ENCODE measurements at places on chromosomes 12 and 14.
A peak's percentile ranks its signal among the peaks of the same experiment; 100 is the strongest.

GRCh38 chr12:104147346-104147745 lies 9.3 kb upstream of the NFYB start:
- no peak for DNase-seq

GRCh38 chr14:32372154-32372553 lies 43.1 kb downstream of the AKAP6 start:
- DNase-seq: no peak

- DNase-seq: no peak
Observed at GRCh38 chr14:34426313-34427295, 35.4 kb downstream of the SPTSSA start.

DNA sequence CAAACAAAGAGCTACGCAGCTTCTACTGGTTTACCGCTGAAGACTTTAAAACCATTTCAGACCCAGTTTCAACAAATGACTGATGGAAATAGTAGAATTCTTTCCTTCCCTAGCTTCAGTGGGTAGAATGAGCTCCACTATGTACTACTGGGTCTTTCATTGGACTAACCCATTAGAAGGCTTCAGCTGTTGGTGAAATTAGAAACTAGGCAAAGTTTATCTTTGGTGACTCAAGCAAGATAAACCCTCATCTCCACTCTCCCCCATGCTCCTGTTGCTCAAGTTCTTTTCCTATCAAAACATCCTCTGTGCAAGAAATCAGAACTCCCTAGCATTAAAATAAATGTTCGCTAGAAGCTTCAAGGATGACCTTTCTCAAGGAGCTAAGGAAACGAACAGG lies 159.2 kb downstream of the PAWR start:
- no peak for DNase-seq

DNA sequence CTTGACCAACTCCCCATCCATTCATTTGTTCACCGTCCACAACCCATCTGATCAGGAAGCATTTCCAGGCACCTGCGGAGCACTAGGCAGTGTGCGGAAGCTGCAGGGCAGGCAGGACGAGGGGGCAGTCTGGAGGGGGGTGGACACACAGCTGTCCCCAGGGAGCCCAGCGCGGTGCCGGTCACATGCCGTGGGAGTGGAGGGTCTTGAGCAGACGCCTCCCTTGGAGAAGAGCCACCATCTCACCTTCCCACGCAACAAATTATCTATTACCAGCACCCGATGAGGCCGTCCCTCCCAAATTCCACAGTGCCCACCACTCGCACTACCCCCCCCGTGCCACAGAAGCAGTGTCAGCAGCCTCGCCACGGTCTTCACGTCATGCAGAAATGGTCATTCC lies 10.8 kb downstream of the DLK1 start:
- DNase-seq: no peak

DNA sequence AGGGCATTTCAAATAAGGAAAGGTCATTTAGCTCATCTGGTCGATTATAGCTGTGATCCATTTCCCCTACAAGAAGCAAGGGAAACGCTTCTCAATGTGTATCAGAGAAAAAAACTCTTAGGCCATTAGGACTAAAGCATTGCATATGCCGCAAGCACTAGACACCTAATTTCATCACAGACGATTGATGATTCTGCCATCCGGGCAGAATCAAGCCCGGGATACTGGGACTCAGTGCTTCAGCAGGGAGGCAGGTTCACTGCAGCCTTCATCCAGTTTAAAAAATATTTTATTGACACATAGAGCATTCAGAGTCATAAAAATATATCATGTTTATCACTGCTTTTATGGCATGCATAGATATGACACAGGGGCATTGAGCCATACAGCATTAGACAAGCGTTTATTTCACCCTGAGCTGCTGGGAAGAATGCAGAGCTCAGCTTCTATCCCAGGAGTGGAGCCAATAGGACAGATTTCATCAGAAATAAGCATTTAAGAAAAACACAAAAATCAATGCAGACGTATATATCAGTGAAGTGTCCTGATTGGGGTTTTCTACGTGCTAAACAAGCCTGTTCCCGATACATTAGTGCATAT lies 806.9 kb downstream of the GALC start:
- no peak for DNase-seq

DNA sequence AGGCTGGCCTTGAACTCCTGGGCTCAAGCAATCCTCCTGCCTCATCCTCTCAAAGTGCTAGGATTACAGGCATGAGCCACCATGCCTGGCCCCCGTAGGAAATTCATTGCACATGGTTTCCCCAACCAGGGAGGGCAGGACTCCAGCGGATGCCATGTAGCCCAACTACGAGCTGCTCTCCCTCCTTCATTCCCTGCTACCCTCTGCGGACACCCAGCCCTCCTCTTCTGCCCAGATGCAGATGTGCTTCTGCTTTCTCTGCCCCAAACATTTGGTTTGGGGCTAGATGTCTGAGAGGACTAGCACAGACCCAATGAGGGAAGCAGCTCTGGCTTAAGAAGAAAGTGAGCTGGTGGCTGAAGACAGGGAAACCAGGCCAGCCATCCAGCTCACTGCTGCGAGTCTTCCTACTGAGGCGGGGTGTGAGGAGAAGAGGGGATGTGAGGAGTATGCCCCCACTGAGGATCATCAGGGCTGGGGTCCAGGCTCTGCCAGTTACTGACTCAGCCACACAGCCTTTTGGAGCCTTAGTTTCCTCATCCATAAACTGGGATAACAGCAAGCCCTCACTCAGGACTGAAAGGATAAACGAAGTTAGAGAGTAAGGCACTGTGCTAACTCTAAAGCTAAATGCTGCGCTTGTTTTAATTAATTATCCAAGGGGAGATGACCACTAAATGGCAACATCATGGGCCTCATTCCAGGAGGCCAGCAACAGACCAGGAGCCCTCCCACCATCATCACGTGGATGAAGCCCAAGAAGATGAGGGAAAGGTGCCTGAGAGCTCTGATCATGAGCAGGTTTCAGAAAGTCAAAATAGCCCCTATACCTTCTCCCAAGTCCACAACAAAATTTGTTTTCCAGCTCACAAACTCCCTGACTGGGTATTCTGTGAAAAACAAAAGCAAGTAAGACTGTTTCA lies 10.9 kb downstream of the CTDSP2 start:
- no peak for DNase-seq

DNA sequence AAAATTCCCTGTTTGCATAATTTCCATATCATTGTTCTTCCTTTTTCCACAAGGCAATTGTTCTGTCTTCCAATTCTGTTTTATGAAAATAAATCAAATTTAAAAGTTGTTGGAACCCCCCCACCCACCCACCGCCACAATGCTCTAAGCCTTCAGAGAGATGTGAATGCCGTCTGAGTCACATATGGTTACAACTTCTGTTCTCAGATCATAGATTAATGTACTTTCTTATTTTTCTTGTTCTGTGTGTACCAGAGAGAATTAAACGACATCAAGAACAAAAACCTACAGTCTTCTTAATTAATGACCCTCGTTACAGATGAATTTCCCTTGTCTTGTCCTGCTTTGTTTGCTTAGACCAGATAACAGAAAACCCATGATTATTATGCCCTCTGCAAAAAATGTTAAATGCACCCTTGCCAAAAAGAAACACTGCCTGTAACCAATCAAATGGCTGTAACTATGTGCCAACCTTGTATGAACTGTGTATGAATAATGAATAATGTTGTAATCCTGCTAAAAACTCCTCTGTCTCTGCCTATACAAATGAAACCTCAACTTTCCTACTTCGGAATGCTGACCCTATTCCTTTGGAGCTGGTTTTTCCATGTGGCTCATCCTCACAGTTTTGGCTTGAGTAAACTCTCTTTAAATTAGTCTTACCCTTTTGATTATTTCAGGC lies 14.0 kb downstream of the OR6S1 start:
- no peak for DNase-seq

DNA sequence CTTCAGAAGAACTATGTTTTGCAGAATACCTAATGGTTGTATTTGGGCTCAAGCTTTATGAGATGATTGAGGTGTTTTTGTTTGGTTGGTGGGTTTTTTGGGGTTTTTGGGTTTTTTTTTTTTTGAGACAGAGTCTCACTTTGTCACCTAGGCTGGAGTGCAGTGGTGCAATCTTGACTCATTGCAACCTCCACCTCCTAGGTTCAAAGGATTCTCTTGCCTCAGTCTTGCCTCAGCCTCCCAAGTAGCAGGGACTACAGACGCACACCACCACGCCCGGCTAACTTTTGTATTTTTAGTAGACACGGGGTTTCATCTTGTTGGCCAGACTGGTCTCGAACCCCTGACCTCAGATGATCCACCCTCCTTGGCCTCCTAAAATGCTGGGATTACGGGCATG lies 39.6 kb downstream of the ARL1 start:
- no peak for DNase-seq

DNA sequence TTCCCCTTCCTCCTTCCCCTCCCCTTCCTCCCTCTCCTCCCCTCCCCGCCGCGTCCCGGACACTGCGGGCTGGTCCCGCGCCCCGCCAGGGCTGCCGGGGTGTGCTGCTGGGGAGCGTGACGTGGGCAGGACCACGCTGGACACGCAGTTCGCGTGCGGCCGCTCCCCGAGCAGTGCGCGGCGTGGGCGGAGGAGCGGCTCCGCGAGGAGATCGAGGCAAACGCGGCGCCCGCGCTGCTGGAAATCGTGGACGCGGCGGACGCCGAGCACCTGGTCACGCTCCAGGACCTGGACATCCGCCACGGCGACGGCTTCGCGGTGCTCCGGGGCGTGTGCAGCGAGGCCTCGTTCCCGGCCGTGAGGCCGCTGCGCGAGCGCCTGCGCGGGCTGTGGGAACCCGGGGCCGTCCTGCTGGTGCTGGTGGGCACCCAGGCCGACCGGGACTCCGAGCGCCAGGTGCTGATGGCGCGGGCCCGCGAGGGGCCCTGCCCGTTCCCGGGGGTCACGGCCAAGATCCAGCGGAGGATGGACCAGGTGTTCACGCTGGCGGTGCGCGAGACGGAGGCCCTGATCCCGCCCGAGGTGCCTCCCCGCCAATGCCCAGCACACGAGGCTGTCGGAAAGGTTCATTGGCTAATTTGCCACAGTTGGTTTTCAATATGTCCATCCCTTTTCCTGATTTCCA lies 84.3 kb downstream of the TNFAIP2 start:
- no peak for DNase-seq

DNA sequence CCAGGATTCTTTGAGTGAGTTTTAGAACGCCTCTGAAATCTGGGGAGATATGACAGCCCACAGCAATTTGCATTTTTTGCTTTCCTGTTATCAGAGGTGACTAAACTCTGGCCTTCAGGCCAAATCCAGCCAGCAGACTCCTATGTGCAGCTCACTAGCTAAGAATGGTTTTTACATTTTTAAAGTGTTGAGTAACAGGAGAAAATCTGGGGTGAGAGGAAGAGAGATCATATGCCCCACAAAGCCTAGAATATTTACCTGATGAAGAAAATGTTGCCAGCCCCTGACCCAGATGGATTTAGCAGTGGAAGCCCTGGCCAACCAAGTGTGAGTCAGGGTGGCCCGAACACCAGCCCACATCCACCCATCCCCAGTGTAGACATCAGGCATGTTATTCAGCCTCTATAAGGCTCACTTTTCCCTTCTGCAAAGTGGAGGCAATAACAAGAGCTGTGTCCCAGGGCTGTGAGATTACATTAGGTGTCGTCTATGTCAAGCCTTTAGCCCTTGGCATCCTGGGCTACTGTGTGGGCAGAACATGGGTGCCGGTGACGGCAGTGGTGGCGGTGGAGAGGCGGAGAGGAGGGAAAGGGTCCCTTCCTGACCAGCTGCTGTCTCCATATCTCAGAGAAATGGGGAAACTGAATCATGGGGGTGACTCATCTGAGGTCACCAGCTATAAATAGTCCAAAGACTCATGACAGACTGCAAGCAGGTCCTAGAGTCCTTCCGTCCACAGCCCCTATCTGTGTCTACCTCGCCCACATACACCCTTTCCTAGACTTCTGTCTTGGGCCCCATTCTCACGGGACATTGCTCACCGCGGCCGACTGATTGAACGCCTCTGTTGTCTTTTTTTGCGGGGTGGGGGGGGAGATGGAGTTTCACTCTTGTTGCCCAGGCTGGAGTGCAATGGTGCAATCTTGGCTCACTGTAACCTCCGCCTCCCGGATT lies 32.6 kb upstream of the CD9 start:
- no peak for DNase-seq

DNA sequence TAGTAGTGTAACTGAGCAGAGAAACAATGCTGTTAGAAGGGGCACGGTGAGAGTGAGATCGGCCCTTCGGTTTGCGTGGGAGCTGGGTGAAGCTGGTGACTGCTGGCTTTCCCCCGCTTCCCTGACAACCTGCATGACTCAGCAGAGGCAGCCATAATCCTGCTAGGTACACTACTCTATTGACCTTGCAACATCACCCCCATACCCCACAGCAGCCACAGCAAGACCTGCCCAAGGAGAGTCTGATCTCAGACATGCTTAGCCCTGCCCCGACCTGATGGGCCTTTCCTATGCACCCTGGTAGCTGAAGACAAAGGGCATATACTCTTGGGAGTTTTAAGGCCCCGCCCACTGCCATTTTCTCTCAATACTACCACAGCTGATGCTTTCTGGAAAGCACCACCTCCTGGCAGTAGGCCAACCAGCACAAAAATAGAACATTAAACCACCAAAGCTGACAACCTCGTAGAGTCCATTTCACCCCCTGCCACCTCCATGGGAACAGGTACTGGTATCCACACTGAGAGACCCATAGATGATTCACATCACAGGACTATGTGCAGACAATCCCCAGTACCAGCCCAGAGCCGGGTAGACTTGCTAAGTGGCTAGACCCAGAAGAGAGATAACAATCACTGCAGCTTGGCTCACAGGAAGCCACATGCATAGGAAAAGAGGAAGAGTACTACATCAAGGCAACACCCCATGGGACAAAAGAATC lies 75.9 kb upstream of the RGS6 start:
- DNase-seq: peak; percentile 2

DNA sequence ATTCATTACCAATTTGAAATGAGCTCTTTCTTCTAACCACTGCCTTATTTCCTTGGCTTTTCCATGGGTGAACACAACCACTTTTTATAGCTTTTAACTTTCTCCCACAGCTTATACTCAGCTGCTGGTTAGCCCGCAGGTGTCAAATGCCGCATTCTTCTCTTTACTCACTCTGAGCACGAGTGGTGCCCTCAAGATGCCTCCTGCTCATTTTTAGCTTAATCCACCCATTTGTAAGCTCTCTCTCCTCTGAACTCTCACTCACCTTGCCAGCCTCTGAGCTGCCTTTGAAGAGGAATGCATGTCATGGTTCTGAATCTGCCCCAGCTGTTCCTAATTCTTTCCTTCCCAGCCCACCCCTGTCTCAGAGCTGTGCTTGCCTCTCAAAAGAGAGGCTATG lies 449.4 kb upstream of the PRICKLE1 start:
- DNase-seq: no peak
